ENCODE measurements at places on chromosomes 6 and 20.

GRCh38 chr6:47434372-47435253, 43.0 kb upstream of the CD2AP start:
- no peak for DNase-seq

DNA sequence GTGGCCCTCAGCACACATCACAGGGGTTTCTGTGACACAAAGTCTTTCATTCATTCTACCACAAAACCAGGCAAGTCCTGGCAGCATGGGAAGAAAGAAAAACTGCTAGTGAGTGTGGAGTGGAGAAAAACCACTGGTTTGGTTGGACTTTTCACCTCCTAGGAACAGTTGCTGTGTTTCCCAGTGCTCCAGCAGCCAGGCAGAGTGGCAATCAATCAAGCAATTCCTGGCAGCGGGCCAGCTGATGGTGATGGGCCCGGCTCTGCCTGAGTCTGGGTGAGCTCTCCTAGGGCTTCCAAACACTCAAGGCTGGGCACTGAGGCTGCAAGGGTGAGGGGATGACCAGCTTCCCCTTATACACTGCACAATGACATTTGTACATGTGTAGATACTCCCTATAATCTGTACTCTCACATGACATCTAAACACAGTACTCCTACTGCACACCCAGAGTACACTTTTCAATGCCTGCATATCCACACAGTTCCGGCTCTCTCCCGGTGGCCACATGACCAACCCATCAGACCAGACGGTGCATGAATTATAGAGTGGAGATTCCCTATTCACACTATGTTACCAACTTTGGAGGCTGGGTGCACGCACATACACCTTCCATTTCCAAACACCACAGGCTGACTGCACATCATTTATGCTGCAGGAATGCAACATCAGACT, 156.6 kb downstream of the UNC5CL start:
- no peak for DNase-seq

GRCh38 chr6:139395371-139395770, 20.9 kb upstream of the CITED2 start:
- DNase-seq = no peak

GRCh38 chr20:37261714-37262113, at the start of gene GHRH:
Gene GHRH, minus strand, starts transcription at chr20:37261814. Its CDS starts 4,925 bp downstream, at chr20:37256889.
- no peak for DNase-seq

- no peak for DNase-seq
Observed at GRCh38 chr6:154909821-154910220, 85.3 kb upstream of the TIAM2 start.

- no peak for DNase-seq
Observed at GRCh38 chr6:17390276-17390675, 3.1 kb upstream of the CAP2 start.

GRCh38 chr20:3406481-3407039, 909 bp downstream of the DNAAF9 start:
- DNase-seq = peak; percentile 8

DNA sequence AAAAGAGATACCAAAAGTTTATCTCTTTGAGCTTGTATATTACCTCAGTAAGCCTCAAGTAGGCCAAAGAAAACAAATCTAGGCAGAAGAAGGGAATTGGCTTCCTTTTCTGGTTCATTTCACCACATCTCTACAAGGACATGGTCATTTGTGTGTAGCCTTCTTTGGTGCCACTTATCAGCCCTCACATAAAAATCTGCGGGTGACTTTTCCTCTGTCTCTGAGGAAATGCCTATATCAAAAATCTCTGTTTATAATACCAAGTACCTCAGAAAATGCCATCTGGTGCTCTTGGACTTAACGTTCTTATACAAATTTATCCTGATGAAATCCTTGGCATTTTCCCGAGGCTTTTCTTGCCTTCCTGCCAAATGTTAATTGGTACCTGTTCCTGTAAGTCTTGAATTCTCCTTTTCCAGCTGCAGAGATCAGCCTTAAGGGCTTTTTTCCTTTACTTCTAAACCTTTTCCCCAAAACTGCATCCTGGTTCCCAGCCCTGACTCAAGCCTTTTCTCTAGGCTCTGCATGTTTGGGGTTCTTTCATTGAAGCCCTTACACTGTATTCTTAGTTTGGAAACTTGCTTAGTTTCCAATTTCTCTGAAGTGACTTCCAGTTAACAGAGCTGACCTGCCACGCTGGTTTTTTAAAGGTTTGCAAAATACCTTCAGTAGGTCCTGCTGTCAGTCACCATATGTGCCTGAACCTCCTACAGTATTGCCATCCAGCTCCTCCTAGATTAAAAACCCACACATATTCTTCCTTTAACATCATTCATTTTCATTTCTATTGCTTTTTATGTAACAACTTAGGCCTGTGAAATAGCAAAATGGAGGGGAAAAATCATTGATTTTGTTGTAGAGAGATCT, 191.2 kb upstream of the PREP start:
- DNase-seq = no peak

GRCh38 chr6:129645830-129646579, 64.0 kb downstream of the ARHGAP18 start:
- no peak for DNase-seq

DNA sequence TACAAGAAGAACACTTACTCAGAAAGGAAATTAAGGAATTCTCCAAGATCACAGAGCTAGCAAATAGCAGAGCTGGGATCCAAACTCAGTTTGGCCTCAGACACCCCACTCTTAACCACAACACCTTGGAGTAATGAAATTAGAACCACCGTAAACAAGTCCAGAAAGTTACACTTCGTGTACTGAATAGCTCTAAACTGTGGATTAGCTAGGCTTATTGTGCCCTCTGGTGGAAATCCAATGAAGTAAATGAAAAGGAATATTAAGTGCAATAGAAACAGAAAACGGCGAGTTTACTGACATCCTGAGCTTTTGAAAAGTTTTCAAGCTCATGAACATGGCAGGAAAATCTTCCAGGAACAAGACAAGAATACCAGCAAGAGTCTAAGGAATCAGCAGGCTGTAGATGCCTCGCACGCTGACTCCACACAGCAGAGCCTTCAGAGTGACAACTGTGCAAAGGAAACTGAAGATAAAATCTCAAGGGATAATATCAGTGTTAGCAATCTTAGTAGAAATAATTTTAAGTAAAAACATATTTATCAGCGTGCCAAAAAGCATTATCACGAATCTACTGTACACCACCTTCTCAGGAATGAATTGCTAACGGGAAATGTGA, 34.6 kb downstream of the FBXO5 start:
- DNase-seq = no peak

DNA sequence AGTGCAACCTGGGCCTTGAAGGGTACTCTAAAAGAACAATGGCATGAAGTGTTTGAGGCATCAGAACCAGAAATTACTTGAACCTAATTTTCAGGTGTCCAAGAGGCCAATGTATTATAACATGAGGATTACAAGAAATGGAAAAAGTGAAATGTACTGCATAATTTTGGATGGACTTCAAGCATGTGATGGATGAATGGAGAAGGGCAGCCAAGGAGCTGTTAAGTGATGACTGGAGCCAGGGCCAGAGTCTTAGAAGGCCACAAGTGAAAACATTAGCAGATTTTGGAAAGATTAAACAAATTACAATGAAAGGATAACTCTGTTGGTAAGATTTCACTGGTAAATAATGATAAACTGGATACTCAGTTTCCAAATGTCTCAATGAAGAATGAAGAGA, 738.2 kb downstream of the CD109 start:
- DNase-seq = no peak

DNA sequence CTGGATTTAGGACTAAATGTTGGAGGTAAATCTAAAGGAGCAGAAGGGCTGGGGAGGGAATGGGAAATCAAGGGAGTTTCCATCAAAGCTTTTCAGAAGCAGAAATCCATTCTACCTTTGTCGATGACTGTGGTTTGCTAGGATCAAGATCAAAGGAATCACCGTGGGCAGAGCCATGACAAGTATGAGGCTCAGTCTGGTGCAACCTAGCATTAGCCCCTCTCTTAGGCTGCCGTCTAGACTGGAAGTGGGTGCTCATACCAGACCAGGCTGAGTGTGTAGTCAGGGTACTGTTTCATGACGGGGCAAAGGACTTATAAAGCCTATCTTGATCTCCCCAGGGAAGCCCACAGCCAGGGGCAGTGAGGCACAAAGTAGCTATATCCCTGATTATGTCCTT, 120.5 kb downstream of the BMP2 start:
- DNase-seq = no peak

DNA sequence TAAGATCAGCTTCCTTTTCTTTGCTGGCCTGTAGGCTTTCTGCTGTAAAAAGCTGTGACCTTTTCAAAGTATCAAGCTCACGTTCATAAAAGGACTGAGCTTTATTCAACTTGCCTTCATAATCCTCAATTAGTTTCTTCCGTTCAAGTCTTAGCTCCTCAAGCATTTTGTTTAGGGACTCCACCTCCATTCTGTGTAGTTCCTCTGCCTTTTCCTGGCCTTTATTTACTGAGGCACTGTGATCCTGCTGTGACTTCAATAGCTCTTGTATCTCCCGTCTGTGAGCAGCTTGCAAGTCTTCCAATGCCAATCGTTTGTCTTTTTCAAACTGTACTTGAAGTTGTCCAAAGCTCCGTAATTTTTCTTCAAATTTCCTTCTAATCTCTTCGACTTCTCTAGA, 54.4 kb downstream of the FAM184A start:
- no peak for DNase-seq

GRCh38 chr20:61723529-61724257, 342.0 kb downstream of the TAF4 start:
- DNase-seq = no peak

DNA sequence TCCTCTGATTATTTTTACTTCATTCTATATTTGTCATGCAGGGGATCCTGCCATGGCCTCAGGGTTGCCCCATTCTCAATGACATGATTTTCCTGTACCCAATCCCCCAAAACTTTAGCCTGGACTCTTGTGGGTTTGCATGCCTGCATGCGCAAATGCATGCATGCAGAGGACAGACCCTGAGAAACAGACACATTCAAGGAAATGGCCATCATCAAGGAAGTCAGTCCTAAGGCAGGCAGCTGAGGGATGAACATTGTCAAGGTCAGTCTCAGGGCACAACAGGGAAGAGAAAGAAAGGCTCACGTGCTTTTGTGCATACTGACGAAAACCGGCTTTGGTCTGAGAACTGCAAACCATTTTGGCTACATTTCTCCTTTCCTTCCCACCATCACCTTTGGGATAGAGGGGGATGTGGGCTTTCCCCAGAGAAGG, 13.1 kb downstream of the NEDD9 start:
- DNase-seq = no peak

- no peak for DNase-seq
Observed at GRCh38 chr6:128078276-128078675, 177.4 kb upstream of the THEMIS start.

DNA sequence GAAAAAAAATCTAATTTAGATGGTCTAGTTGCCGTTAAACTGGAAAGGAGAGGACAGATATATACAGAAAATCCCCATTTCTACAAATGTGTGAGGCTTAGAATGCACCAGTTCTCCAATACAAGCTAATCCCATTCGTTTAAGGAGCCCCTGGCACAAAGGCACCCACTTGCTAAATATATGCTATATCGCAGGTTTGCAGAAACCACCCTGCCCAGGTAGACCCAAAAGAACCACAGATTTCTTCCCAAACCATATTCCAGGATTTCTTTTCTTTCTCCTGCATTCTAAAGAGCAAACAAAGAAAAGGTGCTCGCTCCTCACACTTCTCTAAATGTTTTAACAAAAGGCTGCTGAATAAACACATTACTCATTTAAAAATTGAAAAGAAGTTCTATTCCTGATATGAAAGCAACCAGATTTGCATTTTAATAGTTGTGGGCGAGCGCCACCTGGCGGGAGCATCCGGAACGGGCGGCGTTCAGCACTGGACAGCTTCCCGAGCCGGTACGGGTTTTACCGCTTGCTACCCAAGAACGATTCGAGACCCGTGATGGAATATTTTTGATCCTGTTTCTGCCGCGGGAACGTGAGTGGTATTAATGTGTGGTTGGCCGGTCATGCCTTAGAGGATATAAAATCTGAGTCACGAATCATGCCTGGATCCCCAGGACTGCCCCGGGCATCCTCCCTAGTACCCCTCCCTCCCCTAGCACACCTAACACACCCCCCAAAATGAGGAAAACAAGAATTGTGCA, 2.1 kb downstream of the PTPRT start:
- DNase-seq = peak; percentile 78

DNA sequence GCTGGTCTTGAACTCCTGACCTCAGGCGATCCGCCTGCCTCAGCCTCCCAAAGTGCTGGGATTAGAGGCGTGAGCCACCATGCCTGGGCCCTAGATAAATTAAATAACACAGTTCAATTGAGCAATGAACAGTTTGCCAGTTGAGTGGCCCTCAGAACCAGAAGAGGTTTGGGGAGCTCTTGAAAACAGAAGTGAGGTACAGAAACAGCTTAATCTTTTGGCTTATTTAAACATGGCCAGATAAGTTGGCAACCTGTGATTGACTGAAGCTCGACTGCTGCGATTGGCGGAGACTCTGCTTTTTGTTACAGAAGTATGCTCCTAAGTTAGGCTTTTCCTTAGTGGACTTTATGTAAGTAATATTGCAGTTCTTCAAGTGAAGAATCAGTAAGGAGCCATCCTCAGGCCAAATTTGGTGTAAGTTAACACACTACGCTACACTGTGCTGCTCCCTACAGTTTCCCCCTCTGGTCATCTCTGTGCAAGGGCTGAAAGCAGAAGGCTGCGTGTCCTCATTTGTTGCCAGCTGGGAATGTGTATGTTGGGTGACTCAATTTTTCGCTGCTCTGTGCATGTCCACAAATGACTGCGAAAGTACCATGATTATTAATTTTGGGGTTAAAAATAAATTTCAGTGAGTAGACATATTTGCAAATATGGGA, 9.8 kb downstream of the XRN2 start:
- no peak for DNase-seq

- DNase-seq = no peak
Observed at GRCh38 chr6:95569560-95569959, 7.8 kb upstream of the MANEA start.

DNA sequence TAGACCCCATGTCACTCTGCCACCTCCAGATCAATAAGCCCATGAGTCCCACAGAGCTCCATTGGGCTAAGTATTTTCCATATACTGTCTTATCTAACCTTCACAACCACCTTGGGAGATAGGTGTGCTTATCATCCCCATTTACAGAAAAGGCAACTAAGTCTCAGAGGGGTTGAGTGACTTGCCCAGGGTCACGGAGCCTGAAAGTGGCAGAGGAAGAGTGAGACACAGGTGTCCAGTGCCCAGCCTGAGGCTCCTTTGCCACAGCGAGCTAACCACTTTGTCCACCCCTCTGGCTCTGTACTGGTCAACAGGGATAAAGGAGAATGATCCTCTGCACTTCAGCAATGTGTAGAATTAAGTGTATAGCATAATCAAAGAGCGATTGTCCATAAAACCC, 124.5 kb downstream of the GMDS start:
- no peak for DNase-seq
